ENCODE measurements at places on chromosomes 7 and 10. TPM values are rescaled to one million over a fixed set of nuclear protein-coding genes. Genes with fewer than 3 reads are reported as not detected.

Gene TMEM236
- 1.3 TPM for total RNA-seq

Gene CDCA7L
- 55.9 TPM for total RNA-seq

Gene THNSL1
- 0.54 TPM for total RNA-seq

Gene ASNS
- total RNA-seq = 22.7 TPM

GRCh38 chr10:73997461-73997786 is 492 bp upstream of the VCL start:
- H3K27ac ChIP-seq = peak overlapping the region; percentile 100
- no peaks in the 10 kb centered on the region for H3K27me3 ChIP-seq
- H3K36me3 ChIP-seq = no peaks in the 10 kb centered on the region
- peaks cover 39% of the 10 kb centered on the region for H3K4me1 ChIP-seq
- peak overlapping the region; percentile 100 for H3K4me3 ChIP-seq

DNA sequence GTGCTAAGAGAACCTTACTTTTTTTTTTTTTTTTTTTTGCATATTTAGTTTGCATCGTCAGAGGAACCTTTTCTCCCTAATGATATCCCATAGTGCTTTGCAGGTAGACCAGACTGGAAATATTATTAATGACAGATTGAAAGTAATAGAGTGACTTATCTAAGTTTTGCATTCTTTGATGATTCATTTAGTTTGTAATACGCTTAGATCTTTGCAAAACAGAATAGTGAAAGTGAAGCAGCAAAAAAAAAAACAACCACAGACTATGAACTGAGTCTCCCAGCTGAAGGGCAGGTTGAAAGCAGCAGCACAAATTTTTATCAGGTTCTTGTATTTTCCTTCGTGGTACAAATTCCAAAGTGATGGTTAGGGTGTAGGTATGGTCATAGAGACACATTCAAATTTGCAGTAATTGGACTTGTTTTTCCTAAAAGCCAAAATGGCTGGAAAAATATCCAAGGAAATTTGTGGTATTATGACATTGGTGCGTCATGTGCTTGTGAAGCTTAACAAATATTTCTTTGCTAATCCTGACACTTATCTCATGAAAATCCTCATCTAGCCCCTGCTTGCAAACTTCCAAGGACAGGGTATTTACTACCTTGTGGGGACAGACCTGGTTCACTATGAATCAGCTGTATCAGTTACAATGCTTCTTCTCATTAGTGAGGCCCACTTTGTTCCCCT is 81.8 kb upstream of the CREB5 start:
- no peak overlapping the region for H3K4me3 ChIP-seq
- DNase-seq = no peak
- no peaks in the 10 kb centered on the region for H3K36me3 ChIP-seq
- no peak overlapping the region for H3K27ac ChIP-seq
- H3K27me3 ChIP-seq = no peaks in the 10 kb centered on the region
- no peaks in the 10 kb centered on the region for H3K4me1 ChIP-seq

GRCh38 chr7:17983221-17984062 is 43.1 kb upstream of the SNX13 start:
- H3K4me3 ChIP-seq = no peak overlapping the region
- H3K4me1 ChIP-seq = no peaks in the 10 kb centered on the region
- DNase-seq = no peak

GRCh38 chr10:8045726-8046494 is 8.6 kb upstream of the GATA3 start:
- H3K4me1 ChIP-seq = peaks cover 50% of the 10 kb centered on the region
- H3K36me3 ChIP-seq = no peaks in the 10 kb centered on the region
- DNase-seq = no peak

GRCh38 chr10:93386631-93387369 is 95.3 kb downstream of the MYOF start:
- peak; percentile 63 for DNase-seq
- H3K4me3 ChIP-seq = no peak overlapping the region
- H3K36me3 ChIP-seq = peaks cover 59% of the 10 kb centered on the region
- H3K27ac ChIP-seq = peak overlapping the region; percentile 63
- H3K4me1 ChIP-seq = no peaks in the 10 kb centered on the region
- H3K27me3 ChIP-seq = no peaks in the 10 kb centered on the region

DNA sequence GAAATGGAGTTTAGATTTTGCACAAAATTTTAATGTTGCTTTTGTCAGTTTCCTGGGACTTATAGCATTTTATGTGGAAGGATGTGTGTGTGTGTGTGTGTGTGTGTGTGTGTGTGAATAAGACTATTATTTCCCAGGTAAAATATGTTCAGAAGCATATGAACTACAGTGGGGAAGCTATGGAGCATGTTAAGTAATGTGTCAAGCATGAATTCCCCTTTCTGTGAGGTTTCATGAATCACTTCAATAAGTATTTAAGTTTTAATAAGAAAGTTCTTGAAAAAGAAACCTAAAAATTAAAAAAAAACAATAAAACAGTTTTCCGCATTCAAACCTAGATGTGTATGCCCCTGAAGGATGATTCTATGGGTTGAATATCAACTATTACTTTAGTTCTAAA is 693 bp downstream of the CREB5 start:
- no peak overlapping the region for H3K4me3 ChIP-seq
- no peaks in the 10 kb centered on the region for H3K36me3 ChIP-seq
- peaks cover 34% of the 10 kb centered on the region for H3K4me1 ChIP-seq
- no peak overlapping the region for H3K27ac ChIP-seq
- DNase-seq = no peak

- H3K4me3 ChIP-seq = no peak overlapping the region
- no peaks in the 10 kb centered on the region for H3K27me3 ChIP-seq
- no peaks in the 10 kb centered on the region for H3K4me1 ChIP-seq
- DNase-seq = no peak
These were observed 130.5 kb downstream of the SEM1 start for GRCh38 chr7:96579119-96579518.

- H3K27ac ChIP-seq = peak overlapping the region; percentile 9
- H3K36me3 ChIP-seq = no peaks in the 10 kb centered on the region
- H3K4me3 ChIP-seq = no peak overlapping the region
- H3K4me1 ChIP-seq = no peaks in the 10 kb centered on the region
These were observed 55.8 kb downstream of the PARD3 start for GRCh38 chr10:34759161-34759836.

GRCh38 chr7:116445447-116446211 is 53.9 kb upstream of the CAV2 start:
- DNase-seq = no peak

All from sigmoid colon (tissue), 7 donors.